ENCODE measurements at places on chromosomes 1 and 21.
A peak's percentile ranks its signal among the peaks of the same experiment; 100 is the strongest.

DNA sequence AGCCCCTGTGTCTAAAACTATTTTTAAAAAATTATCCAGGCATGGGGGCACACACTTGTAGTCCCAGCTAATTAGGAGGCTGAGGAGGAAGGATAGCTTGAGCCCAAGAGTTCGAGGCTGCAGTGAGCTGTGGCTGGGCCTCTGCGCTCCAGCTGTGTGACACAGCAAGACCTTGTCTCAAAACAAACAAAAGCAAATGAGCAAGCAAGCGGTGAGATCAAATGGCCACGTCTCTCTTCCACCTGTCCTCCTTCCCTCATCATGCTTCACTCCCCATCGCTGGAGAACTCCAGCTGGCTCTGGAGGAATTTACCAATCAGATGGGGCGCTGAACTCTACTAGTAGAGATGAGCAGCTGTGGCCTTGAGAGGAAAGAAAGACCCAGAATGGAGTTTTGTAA is 14.0 kb upstream of the REN start:
- no peak for DNase-seq

- peak; percentile 49 for DNase-seq
These were observed 543 bp downstream of the ABCB10 start for GRCh38 chr1:229557913-229558414.

- DNase-seq, result no peak
These were observed 57.3 kb downstream of the SDCCAG8 start for GRCh38 chr1:243312952-243313634.

GRCh38 chr1:180267211-180267561 is 37.1 kb downstream of the LHX4 start:
- DNase-seq, result no peak

GRCh38 chr21:46214478-46215340 is 13.9 kb downstream of the LSS start:
- DNase-seq, result no peak

DNA sequence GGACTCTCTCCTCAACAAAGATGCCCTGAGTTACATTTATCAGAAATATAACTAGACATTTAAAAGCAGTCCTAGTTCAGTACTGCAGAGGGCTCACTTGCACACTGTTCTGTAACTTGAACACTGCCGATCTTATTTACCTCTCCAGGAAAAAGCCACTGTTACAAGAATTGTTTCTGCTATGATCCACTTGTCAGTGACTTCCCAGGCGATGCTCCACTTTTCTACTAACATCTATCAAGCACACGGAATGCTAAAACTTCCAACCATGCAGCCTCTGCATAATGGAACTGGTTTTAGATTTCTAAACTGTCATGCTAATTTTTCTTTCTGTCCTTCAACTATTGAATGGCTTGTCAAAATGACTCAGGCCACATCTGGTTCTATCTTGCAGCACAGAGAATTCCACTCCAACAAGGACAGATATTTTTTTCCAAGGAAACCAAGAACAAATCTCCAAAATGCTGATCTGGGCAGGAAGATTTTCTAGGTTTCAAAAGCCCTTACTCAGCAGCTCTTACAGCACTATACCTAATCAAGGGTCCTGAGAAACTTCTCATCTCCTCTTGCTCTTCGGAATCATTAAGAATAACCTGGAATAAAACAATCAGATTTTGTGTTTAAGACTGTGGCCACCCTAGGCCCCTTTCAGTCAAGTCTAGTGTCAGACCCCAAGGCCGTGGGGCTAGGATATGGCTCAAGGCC is 9.9 kb downstream of the SEC16B start:
- DNase-seq, result no peak

DNA sequence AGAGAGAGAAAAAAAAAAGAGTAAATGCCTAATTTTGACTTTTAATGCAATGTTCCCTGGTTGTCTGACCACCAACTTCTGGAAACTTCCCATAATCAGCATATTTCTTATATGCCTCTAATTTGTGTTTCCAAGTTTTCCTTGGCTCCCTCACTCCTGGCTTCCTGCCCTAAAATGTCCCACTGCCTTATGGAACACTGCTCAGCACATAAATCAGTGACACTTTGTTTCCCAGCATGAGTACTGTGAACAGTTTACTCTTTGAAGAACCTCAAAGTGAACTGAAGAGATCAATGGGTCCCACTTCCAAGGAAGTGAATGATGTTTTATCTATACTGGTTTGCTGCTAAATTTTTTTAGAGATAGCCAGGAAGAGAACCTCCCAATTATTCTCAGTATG is 271.3 kb upstream of the PRMT6 start:
- DNase-seq, result no peak

DNA sequence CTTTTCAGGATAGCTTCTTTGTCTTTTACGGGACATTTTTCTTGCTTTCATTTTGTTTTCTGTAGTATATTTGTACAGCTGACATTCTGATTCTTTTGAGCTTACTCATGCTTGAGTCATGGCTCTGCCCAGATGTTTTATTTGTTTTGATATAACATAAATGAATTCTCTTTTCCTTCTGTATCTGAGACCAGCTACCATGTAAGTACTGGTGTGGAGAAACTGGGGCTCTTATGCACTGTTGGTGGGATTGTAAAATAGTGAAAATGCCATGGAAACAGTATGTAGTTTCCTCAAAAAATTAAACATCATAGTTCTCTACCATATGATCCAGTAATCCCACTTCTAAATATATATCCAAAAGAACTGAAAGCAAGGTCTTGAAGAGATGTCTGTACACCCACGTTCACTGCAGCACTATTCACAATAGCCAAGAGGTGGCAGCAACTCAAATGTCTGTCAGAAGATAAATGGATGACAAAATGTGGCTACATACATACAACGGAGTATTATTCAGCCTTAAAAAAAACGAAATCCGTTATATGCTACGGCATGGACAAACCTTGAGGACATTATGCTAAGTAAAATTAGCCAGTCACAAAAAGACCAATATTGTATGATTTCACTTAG is 61.4 kb downstream of the EIF2B3 start:
- DNase-seq, result no peak

- DNase-seq, result no peak
These were observed 27.1 kb upstream of the AJAP1 start for GRCh38 chr1:4627353-4627752.

- no peak for DNase-seq
These were observed 88.2 kb downstream of the RABGAP1L start for GRCh38 chr1:174247472-174247871.

GRCh38 chr1:32494711-32495337 is 30.0 kb downstream of the ZBTB8B start:
- no peak for DNase-seq

Data from activated naive CD4-positive, alpha-beta T cell treated with anti-CD3 and anti-CD28 coated beads, Interleukin-2, amount 50 U/mL, for 72 hours (primary cell).